ENCODE measurements at places on chromosomes 16 and 17. TPM values are rescaled to one million over a fixed set of nuclear protein-coding genes. Genes with fewer than 3 reads are reported as not detected.

GRCh38 chr16:27650073-27650701 is 100.2 kb downstream of the KATNIP start:
- no peaks in the 10 kb centered on the region for H3K4me1 ChIP-seq
- H3K4me3 ChIP-seq, result no peak overlapping the region
- peaks cover 3% of the 10 kb centered on the region for H3K36me3 ChIP-seq
- no peak for DNase-seq
- no peaks in the 10 kb centered on the region for H3K27me3 ChIP-seq

- DNase-seq, result peak; percentile 91
- peak within 1 kb of the TSS; percentile 64 for H3K27ac ChIP-seq
- H3K4me1 ChIP-seq, result peaks cover 65% of the 10 kb centered on the region
Measured at GRCh38 chr16:57802341-57803133, at the start of gene KIFC3. Gene KIFC3, minus strand, starts transcription at chr16:57802491. Its CDS starts 4,248 bp downstream, at chr16:57798243.

GRCh38 chr16:50878536-50878935 is 136.7 kb downstream of the CYLD start:
- H3K27ac ChIP-seq, result no peak overlapping the region
- H3K36me3 ChIP-seq, result no peaks in the 10 kb centered on the region
- no peak overlapping the region for H3K4me3 ChIP-seq
- H3K27me3 ChIP-seq, result peaks cover 4% of the 10 kb centered on the region

PPP1R27 gene
- 43.4 TPM for total RNA-seq

GJC1 gene
- 22.1 TPM for total RNA-seq

TTYH2 gene
- total RNA-seq, result 35.5 TPM
